ENCODE measurements at places on chromosomes 2 and 18. TPM values are rescaled to one million over a fixed set of nuclear protein-coding genes. Genes with fewer than 3 reads are reported as not detected.

RAB31 gene
- 6.9 TPM for total RNA-seq

SP110 gene
- total RNA-seq = 71.5 TPM

TUBA3D gene
- not detected for total RNA-seq

LCT gene
- total RNA-seq = 0.33 TPM

SERPINB4 gene
- total RNA-seq = not detected

DNA sequence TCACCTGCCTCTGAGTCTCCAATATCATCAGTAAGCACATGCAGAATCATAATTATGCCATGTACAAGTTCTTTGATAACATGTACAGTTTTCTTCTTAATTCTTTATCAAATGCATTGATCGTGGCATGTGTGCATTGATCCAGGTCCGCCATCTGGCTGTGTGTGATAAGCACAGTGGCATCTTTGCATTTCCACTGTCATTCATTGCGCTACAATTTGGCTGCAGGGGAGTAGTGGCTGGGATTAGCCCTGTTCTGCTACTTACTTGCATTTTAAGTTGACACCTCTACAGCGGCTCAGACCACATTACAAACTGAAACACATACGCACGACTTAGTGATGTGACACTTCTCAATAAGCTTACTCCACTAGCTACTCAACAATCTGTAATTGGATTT is 83.6 kb upstream of the OTX1 start:
- no peaks in the 10 kb centered on the region for H3K36me3 ChIP-seq
- H3K27ac ChIP-seq = no peak overlapping the region
- H3K4me1 ChIP-seq = no peaks in the 10 kb centered on the region
- H3K4me3 ChIP-seq = no peak overlapping the region

- no peak overlapping the region for H3K4me3 ChIP-seq
- H3K27me3 ChIP-seq = peaks cover 7% of the 10 kb centered on the region
- no peaks in the 10 kb centered on the region for H3K4me1 ChIP-seq
Measured at GRCh38 chr2:105708697-105709096, 36.0 kb upstream of the NCK2 start.

GRCh38 chr18:12038639-12039539 is 54.8 kb upstream of the ANKRD62 start:
- peaks cover 5% of the 10 kb centered on the region for H3K4me1 ChIP-seq
- peak overlapping the region; percentile 49 for H3K4me3 ChIP-seq
- no peaks in the 10 kb centered on the region for H3K36me3 ChIP-seq
- peaks cover 14% of the 10 kb centered on the region for H3K27me3 ChIP-seq
- no peak overlapping the region for H3K27ac ChIP-seq

- H3K27me3 ChIP-seq = no peaks in the 10 kb centered on the region
- DNase-seq = no peak
- peak overlapping the region; percentile 33 for H3K27ac ChIP-seq
- peaks cover 8% of the 10 kb centered on the region for H3K4me1 ChIP-seq
Measured at GRCh38 chr18:70082430-70082829, 123.1 kb downstream of the RTTN start.

DNA sequence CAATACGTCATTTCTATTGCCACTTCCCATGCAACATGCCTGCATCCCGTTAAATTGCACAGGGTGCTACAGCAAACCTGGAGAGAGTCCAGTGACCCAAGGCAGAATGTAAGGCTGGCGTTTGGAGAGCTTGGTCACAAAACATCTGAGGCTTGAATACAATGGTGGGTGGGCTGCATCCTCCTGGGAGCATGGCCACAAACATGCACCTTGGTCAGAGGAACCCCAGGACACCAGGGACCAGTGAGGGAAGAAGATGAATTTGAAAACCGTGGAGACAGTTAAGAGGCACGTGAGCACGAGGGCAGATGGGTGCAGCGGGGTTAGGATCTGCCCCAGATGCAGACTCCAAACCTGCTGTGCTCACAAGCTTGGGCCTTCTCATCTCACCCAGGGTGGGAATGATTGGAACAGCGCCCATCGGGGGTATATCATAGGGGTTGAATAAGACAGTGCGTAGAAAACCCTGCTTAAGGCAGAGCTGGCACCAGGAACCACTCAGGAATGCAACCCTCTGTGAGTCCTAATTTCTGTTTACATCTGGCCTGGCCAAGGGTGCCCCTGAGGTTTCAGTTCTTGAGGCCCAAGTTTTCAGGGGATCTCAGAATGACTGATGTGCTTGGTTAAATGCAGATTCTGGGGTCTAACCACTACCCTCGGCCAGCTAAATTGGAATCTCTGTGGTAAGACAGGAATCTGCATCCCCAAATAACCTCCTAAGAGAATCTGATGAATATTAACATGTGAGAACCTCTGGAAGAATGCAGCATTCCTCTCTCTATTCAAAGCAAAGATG is 97.2 kb downstream of the ARL4C start:
- H3K4me1 ChIP-seq = peaks cover 38% of the 10 kb centered on the region
- H3K36me3 ChIP-seq = peaks cover 5% of the 10 kb centered on the region

- H3K4me1 ChIP-seq = no peaks in the 10 kb centered on the region
- H3K36me3 ChIP-seq = no peaks in the 10 kb centered on the region
- H3K4me3 ChIP-seq = no peak overlapping the region
Measured at GRCh38 chr2:239033801-239034560, 186.1 kb downstream of the TWIST2 start.

GRCh38 chr2:147910990-147911473 is 66.2 kb downstream of the ACVR2A start:
- DNase-seq = no peak
- no peaks in the 10 kb centered on the region for H3K27me3 ChIP-seq
- H3K27ac ChIP-seq = no peak overlapping the region
- no peak overlapping the region for H3K4me3 ChIP-seq
- no peaks in the 10 kb centered on the region for H3K36me3 ChIP-seq

DNA sequence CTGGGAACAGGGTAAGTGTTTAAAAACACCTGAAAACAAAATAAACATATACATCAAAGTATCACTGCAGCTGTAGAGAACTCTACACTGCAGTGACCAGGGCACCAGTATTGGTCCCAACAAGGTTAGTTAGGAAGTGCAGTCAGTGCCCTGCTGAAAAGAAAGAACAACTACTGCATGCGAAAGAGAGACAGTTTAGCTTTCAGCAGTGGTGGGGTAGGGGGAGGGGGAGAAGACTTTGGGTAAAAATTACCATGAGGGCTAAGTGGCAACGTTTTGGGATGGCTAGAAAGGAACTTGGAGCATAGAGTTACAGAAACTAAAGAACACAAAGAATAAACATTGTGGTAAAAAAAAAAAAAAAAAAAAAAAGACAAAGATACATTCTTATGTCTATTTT is 112.1 kb downstream of the UPP2 start:
- peaks cover 8% of the 10 kb centered on the region for H3K27me3 ChIP-seq
- no peaks in the 10 kb centered on the region for H3K4me1 ChIP-seq
- no peak overlapping the region for H3K27ac ChIP-seq
- H3K36me3 ChIP-seq = no peaks in the 10 kb centered on the region
- H3K4me3 ChIP-seq = no peak overlapping the region
- DNase-seq = no peak

- no peaks in the 10 kb centered on the region for H3K27me3 ChIP-seq
- peaks cover 8% of the 10 kb centered on the region for H3K4me1 ChIP-seq
- no peak for DNase-seq
- H3K4me3 ChIP-seq = peak overlapping the region; percentile 29
Measured at GRCh38 chr2:37005118-37005868, 39.0 kb upstream of the STRN start.

DNA sequence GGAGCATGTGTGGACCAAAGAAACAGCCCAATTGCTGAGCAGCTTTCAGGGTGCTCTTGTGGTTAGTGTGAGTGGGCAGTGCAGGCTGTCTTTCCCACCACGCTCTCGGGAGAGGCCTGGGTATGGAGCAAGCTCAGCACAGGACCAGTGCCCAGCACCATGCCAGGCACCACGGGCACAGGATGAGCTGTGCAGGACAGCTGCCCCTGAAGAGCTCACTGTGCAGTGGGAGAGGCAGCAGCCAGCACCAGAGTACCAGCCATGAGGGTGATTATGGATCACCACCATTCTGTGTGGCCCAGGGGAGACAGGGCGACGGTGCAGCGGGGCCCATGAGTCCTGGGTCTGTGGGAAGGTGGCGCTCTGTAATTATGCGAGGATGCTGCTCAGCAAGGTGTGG is 29.7 kb upstream of the FAHD2A start:
- DNase-seq = peak; percentile 22
- no peaks in the 10 kb centered on the region for H3K4me1 ChIP-seq
- H3K36me3 ChIP-seq = no peaks in the 10 kb centered on the region
- H3K27me3 ChIP-seq = peaks cover 34% of the 10 kb centered on the region

- no peak overlapping the region for H3K27ac ChIP-seq
- H3K4me3 ChIP-seq = no peak overlapping the region
Measured at GRCh38 chr2:34980689-34981088, 1374.9 kb upstream of the CRIM1 start.

GRCh38 chr2:23524261-23524706 is 139.3 kb downstream of the KLHL29 start:
- peaks cover 4% of the 10 kb centered on the region for H3K4me1 ChIP-seq
- H3K27ac ChIP-seq = no peak overlapping the region
- no peak for DNase-seq
- H3K27me3 ChIP-seq = peaks cover 7% of the 10 kb centered on the region

GRCh38 chr2:100145893-100146656 is 3.7 kb upstream of the AFF3 start:
- H3K36me3 ChIP-seq = no peaks in the 10 kb centered on the region
- DNase-seq = no peak
- no peak overlapping the region for H3K27ac ChIP-seq
- no peak overlapping the region for H3K4me3 ChIP-seq

GRCh38 chr18:26052505-26052904 is 37.9 kb downstream of the SS18 start:
- peaks cover 11% of the 10 kb centered on the region for H3K36me3 ChIP-seq
- no peak overlapping the region for H3K27ac ChIP-seq
- H3K4me3 ChIP-seq = no peak overlapping the region
- no peaks in the 10 kb centered on the region for H3K27me3 ChIP-seq
- H3K4me1 ChIP-seq = no peaks in the 10 kb centered on the region
- no peak for DNase-seq

- no peaks in the 10 kb centered on the region for H3K27me3 ChIP-seq
- no peaks in the 10 kb centered on the region for H3K36me3 ChIP-seq
- H3K27ac ChIP-seq = no peak overlapping the region
- no peak overlapping the region for H3K4me3 ChIP-seq
- H3K4me1 ChIP-seq = no peaks in the 10 kb centered on the region
Measured at GRCh38 chr18:53142005-53142404, 802.0 kb downstream of the DCC start.

All from natural killer cell treated with Interleukin-12 subunit alpha and Interleukin-12 subunit beta and Interleukin-15 and Interleukin-18, amount 100 ng/mL, for 72 hours (primary cell).